ENCODE measurements at places on chromosomes 1 and 21.

DNA sequence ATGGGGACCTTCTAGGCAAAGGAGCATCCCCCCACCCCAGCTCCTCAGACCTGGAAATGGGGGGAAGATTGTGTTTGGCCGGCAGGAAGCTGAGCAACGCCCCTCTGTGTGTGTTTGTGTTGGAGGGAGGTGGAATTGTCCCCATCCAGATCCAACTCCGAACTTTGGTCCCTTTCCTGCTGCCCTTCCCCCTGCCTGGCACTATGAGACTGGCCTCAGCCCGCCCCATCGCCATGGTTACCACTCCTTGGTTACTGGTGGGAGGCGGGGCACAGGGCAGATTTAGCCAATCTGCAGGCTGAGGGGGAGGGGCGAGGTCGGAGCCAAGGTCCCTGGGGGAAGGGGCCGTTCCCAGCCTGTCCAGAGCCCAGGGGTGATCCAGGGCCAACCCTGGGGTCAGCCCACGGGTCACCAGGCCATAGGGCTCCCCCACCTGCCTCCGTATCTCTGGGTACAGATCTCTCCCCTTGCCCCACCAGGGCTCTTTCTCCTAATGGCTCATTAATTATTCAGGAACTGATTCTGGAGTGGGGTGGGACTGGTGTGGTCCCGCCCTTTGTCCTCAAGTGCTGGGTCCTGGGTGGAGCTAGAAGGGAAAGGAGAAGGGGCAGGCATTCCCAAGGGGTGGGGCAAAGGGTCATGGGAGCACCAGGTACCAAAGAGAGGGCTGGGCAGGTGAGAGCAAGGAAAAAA, 15.2 kb downstream of the PTPRF start:
- no peak for DNase-seq

DNA sequence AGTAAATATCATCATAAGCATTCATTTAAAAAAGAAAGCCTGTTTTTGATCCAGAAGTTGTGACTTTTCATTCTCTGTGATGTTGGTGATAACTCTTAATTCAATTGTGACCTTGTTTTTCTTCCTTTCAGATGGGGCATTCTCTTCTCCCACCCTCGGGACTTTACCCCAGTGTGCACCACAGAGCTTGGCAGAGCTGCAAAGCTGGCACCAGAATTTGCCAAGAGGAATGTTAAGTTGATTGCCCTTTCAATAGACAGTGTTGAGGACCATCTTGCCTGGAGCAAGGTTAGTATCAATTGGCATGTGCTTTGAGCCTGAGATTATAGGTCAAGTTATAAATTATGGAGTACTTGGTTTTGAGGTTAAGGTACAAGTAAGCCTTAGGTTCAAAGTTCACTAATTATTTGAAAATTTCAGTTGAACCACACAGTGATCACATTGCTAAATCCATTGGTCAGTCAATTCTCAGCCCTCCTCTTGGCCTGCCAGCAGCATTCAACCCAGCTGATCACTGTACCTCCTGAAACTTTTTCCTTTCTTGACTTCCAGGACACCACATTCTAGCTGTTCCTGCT, 4.1 kb downstream of the PRDX6 start:
- no peak for DNase-seq

- no peak for DNase-seq
Measured at GRCh38 chr1:33636209-33636608, 163.8 kb downstream of the ZSCAN20 start.

GRCh38 chr1:82818586-82818985, 1017.9 kb downstream of the ADGRL2 start:
- DNase-seq, result no peak

DNA sequence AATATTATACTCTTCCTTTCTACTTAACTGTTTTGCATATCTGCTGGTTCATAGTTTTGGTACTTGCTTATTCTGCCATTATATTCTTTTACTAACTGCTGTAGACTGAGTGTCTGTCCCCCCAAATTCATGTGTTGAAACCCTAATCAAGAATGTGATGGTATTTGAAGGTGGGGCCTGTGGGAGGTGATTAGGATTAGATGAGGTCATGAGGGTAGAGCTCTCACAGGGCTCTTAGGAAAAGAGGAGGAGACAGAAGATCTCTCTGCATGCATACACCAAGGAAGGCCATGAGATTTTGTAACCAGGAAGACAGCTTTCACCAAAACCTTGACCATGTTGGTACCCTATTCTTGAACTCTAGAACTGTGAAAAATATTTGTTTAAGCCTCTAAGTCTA, 354.1 kb upstream of the B3GALT2 start:
- DNase-seq, result no peak

- no peak for DNase-seq
Measured at GRCh38 chr1:21626921-21627339, 42.2 kb downstream of the RAP1GAP start.

- no peak for DNase-seq
Measured at GRCh38 chr21:45541221-45542039, 810 bp downstream of the SLC19A1 start.

DNA sequence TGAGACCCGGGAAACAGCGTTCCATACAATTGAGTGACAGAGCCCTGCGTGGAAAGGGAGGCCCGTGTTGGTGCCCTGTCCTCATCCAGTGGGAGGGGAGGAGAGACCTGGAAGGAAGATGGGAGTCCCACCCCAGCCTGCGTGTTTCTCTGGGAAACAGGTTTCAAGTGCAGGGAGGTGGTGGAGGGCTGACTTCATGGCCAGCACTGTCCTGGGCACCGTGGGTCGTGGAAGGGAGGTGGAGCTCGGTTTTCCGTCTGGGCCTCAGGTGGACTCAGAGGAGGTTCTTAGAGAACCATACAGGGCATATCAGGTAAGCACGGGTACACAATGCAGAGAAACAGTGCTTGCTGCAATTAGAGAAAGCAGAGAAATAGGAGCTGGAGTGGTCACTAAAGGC, 222.6 kb downstream of the CAMTA1 start:
- no peak for DNase-seq

- DNase-seq, result no peak
Measured at GRCh38 chr1:90459570-90459969, 257.5 kb downstream of the BARHL2 start.

DNA sequence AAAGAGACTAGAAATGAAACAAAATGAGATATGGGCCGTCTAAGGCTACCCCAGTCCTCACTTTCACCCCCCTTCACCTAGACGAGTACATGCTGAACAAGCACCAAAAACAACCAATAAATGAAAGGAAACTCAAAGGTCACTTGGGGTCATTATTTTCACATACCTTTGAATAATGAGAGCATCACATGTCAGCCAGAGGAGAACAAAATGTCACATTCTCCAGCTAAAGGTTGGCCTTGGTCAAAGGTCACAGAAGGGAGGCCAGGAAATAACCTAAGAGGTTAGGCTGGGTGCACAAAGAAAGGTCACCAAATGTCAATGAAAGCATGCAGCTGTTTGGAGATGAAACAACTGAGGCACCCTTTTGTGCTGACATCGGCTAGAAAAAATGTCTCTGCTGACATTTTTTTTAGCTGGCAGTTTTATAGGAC, 288.7 kb upstream of the USP25 start:
- no peak for DNase-seq
